ENCODE measurements at places on chromosomes 13 and 19.

DNA sequence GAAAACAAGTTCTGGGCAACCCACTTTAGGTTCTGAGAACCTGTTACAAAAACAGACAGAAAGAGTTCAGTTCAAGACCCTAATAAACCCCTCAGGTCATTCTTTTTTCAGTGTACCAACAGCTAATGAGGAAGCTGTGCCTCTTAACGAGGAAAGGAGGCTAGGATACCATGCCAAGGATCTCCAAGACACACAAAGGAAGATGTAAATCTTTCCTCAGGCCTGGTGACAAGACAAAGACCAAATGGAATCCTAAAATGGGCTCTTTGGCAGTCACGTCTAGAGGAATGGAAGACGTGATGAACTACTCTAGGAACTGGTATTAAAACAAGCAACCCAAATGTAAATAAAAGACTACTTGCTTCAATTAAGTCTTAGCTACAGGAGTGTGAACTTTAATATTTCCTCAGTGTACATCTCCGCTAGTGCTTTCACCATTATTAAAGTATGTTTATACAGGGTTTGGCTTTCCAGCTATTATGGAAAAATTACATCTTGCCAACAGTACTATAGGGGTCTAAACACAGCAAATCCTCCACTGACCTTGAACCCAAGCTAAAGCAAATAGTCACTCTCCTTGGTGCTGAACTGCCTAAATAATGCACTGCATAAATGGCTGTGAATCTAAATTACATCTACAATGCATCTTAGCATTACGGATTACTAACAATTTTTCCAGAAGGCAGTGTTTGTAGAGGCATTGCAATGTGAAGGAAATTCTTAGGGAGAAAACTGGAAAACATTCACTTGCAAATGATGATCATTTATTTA is 42.3 kb downstream of the ENOX1 start:
- no peak for DNase-seq

DNA sequence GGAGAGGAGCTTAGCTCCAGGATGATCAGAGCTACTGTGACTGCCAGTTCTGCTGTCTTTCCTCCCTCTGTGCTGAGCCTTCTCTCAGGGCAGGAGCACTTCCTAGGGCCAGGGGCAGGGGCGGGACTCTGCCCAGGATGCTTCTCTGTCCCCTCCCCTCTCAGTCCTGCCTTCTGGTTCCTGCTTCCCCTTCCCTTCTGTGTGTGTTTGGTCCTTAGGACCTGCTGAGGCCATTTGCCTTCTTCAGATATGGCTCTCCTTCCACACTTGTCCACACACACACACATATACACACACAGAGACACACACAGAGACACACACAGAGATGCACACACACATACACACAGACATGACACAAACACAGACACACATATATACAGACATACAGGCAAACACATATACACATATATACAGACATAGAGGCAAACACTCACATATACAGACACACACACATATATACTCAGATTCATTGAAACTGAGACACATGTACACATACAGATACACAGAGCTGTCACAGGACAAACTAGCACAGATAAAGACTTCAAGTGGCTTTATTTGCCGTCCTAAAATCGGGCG is 22.0 kb upstream of the CD177 start:
- no peak for DNase-seq

- no peak for DNase-seq
Measured at GRCh38 chr13:25262261-25262660, 25.0 kb downstream of the MTMR6 start.

- DNase-seq = peak; percentile 63
Measured at GRCh38 chr13:27359199-27359821, 65.1 kb upstream of the GTF3A start.

- no peak for DNase-seq
Measured at GRCh38 chr13:25179011-25179410, 6.9 kb upstream of the AMER2 start.

GRCh38 chr13:36526897-36527296 is 94.6 kb downstream of the CCNA1 start:
- DNase-seq = no peak

GRCh38 chr13:112114391-112114790 is 47.4 kb downstream of the SOX1 start:
- DNase-seq = no peak

GRCh38 chr13:48163061-48163460 is 68.2 kb upstream of the MED4 start:
- no peak for DNase-seq

- no peak for DNase-seq
Measured at GRCh38 chr13:83386609-83387008, 495.7 kb downstream of the SLITRK1 start.

DNA sequence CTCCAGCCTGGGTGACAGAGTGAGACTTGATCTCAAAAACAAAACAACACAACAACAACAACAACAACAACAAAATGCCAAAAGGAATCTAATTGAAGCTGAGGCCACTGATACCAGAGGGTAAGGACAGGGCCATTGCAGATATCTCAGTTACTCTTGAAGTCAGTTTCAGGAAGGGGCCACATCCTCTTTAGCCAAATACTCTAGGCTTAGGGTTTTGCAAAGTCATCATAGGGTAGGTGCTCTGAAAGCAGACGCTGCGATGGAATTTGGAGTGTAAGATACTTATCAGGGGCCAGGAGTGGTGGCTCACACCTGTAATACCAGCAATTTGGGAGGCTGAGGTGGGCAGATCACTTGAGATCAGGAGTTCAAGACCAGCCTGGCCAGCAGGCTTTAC is 46.6 kb upstream of the UBAC2 start:
- DNase-seq = no peak

DNA sequence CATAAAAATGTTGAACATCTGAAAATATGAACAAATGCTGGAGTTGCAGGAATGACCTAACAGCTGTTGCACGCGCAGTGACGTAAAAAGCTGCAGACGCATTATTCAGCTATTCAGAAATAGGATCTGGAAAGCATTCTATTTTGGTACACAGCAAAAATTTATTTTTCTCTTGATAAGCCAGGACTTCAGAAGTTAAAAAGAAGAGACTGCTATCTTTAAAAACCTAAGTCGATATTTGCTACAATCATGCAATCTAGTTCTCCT is 36.9 kb upstream of the STARD13 start:
- DNase-seq = no peak

- DNase-seq = no peak
Measured at GRCh38 chr13:50167224-50167947, 152.1 kb downstream of the KCNRG start.

GRCh38 chr19:6241056-6241455 is 38.7 kb downstream of the MLLT1 start:
- DNase-seq = no peak

Measured in stimulated activated CD4-positive, alpha-beta T cell treated with anti-CD3 and anti-CD28 coated beads, Interleukin-12 subunit alpha, Interleukin-12 subunit beta, amount 100 ng/mL, for 4 hours (primary cell).